ENCODE measurements at places on chromosomes 2 and 18. TPM values are rescaled to one million over a fixed set of nuclear protein-coding genes. Genes with fewer than 3 reads are reported as not detected.

Gene CBLN2
- total RNA-seq, result not detected

DNA sequence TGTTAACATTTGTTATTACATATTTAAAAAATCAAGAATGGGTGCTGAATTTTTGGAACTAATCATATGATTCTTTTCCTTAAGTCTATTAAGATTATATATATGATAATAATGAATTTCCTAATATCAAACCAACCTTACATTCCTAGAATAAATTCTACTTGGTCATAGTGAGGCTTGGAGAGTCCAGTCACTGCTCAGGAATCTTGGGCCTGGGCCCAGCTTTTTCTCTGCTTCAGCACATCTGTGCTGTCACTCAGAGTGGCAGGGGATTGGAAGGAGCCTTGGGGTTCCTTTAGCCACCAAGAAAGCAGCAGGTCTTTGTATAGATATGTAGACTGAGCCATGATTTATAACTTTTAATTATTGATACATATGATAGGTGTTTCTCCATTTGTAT, 19.9 kb upstream of the ZAP70 start:
- no peaks in the 10 kb centered on the region for H3K36me3 ChIP-seq
- H3K4me1 ChIP-seq, result no peaks in the 10 kb centered on the region
- no peak overlapping the region for H3K4me3 ChIP-seq
- H3K27ac ChIP-seq, result no peak overlapping the region
- no peak for DNase-seq

DNA sequence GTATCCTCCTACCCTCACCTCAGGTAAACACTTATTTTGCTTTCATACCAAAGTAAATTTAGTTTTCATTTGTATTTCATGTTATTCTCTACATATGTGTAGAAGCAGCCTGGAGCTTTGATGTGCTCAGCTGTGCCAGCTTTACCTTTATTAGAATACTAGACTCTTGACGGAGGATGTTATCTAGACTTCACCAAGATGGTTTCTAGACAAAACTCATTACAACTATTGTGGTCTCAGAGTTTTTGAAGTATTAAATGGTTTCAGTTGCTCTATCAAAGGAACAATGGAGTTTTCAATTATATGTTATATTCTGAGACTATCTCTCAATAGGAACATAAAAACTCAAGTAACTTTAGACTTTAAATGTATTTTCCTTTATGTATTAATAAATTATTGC, 5.0 kb upstream of the IL18RAP start:
- peaks cover 2% of the 10 kb centered on the region for H3K36me3 ChIP-seq
- H3K4me3 ChIP-seq, result peak overlapping the region; percentile 72
- no peaks in the 10 kb centered on the region for H3K27me3 ChIP-seq
- DNase-seq, result peak; percentile 14
- peaks cover 53% of the 10 kb centered on the region for H3K4me1 ChIP-seq

Gene OXER1
- not detected for total RNA-seq

GRCh38 chr18:13831864-13832508, 8.0 kb downstream of the MC5R start:
- DNase-seq, result no peak
- no peak overlapping the region for H3K27ac ChIP-seq
- H3K27me3 ChIP-seq, result peaks cover 32% of the 10 kb centered on the region
- H3K4me3 ChIP-seq, result no peak overlapping the region
- H3K36me3 ChIP-seq, result peaks cover 2% of the 10 kb centered on the region
- H3K4me1 ChIP-seq, result no peaks in the 10 kb centered on the region

- no peaks in the 10 kb centered on the region for H3K36me3 ChIP-seq
- H3K4me1 ChIP-seq, result no peaks in the 10 kb centered on the region
- no peak overlapping the region for H3K4me3 ChIP-seq
- no peaks in the 10 kb centered on the region for H3K27me3 ChIP-seq
These were observed 37.2 kb downstream of the AQP12A start for GRCh38 chr2:240728827-240729226.

Gene PLGLB2
- 5.7 TPM for total RNA-seq

All from naive thymus-derived CD8-positive, alpha-beta T cell (primary cell).